ENCODE measurements at places on chromosomes 12 and 14.

- no peaks in the 10 kb centered on the region for H3K27me3 ChIP-seq
- peaks cover 9% of the 10 kb centered on the region for H3K36me3 ChIP-seq
- no peak for DNase-seq
- H3K4me1 ChIP-seq: no peaks in the 10 kb centered on the region
Observed at GRCh38 chr12:16324772-16325171, 22.7 kb upstream of the MGST1 start.

- peak overlapping the region; percentile 78 for H3K4me3 ChIP-seq
- no peaks in the 10 kb centered on the region for H3K36me3 ChIP-seq
- H3K27ac ChIP-seq: peak overlapping the region; percentile 94
- H3K27me3 ChIP-seq: no peaks in the 10 kb centered on the region
- H3K4me1 ChIP-seq: peaks cover 19% of the 10 kb centered on the region
- DNase-seq: peak; percentile 19
Observed at GRCh38 chr14:63759456-63759855, 31.6 kb upstream of the SGPP1 start.

DNA sequence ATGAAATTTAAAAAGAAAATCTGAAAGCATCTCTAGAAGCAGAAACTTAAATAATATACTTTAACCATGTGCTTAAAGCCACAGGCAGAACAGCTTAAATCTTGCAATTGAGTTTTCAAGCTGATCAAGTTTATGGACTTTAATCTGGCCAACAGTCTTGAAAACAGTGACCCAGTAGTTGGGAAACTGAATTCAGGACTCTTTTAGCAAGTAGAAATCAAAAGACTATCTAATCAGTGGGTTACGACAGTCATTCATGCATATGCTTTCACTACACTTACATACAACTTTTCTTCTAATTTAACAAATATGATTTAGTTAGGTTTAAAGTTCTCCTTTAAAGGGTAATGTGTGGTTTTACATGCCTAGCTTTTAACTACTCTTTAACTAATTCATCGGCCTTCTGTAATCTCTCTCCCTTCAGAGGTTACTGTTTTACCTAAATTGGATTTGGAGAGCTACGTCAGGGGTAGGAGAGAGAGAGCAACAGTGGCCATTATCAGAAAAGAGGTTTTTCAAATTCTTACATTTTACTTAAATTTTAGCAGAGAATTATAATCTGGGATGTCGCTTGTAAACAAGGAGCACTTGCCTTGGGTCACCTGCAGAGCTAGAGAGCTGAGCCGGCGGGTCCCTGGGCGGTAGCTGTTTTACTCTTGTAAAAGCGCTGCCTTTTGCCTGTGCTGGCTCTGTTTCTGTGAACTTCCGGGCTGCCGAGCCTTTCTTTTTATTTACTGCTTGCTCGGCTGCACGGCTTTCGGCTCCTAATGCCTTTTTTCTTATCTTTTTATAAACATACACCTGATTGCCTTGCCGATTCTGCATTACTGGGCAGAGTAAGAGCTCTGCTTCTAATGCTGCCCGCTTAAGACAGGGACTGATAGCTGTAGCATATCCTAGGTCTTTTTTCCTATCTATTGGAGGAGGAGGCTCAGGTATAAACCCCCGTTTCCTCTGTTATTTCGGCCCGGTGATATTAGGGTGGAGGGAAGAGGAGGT, 17.4 kb upstream of the LYZ start:
- H3K36me3 ChIP-seq: peaks cover 5% of the 10 kb centered on the region
- DNase-seq: peak; percentile 68
- peak overlapping the region; percentile 96 for H3K4me3 ChIP-seq
- H3K27ac ChIP-seq: peak overlapping the region; percentile 98

- H3K36me3 ChIP-seq: no peaks in the 10 kb centered on the region
- no peak for DNase-seq
- no peak overlapping the region for H3K27ac ChIP-seq
- no peaks in the 10 kb centered on the region for H3K4me1 ChIP-seq
Observed at GRCh38 chr14:32713856-32714255, 224.8 kb upstream of the NPAS3 start.

- peak overlapping the region; percentile 61 for H3K27ac ChIP-seq
- H3K4me3 ChIP-seq: no peak overlapping the region
- no peaks in the 10 kb centered on the region for H3K36me3 ChIP-seq
- peaks cover 2% of the 10 kb centered on the region for H3K27me3 ChIP-seq
Observed at GRCh38 chr12:131606218-131606901, 104.5 kb upstream of the SFSWAP start.

GRCh38 chr12:101001669-101002068, 207.1 kb downstream of the ANO4 start:
- H3K27me3 ChIP-seq: no peaks in the 10 kb centered on the region
- H3K36me3 ChIP-seq: no peaks in the 10 kb centered on the region
- H3K4me3 ChIP-seq: no peak overlapping the region
- no peak for DNase-seq
- H3K4me1 ChIP-seq: no peaks in the 10 kb centered on the region
- no peak overlapping the region for H3K27ac ChIP-seq

- no peak overlapping the region for H3K4me3 ChIP-seq
- H3K36me3 ChIP-seq: no peaks in the 10 kb centered on the region
- DNase-seq: no peak
- H3K4me1 ChIP-seq: no peaks in the 10 kb centered on the region
Observed at GRCh38 chr12:67085699-67086098, 183.5 kb upstream of the CAND1 start.

DNA sequence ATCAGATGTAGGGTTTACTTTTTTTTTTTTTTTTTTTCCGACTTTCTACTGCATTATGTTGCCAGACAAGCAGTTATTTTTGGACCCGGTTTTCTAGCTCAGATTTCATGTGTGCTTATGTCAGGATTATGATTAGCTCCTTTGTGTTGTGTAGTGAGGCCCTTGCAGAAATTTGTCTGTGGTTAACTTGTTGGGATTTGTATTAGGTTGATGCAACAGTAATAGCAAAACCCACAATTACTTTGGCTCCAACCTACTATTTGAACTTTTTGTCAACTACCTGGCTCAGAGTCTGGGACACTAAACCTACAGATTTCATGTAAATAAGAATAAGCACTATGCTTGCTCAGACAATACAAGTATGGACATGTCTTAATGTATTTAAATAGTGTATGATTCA, 44.1 kb upstream of the KCNJ8 start:
- H3K27ac ChIP-seq: no peak overlapping the region
- H3K36me3 ChIP-seq: no peaks in the 10 kb centered on the region
- no peaks in the 10 kb centered on the region for H3K4me1 ChIP-seq
- DNase-seq: no peak

- peak overlapping the region; percentile 61 for H3K4me3 ChIP-seq
- peak overlapping the region; percentile 70 for H3K27ac ChIP-seq
- H3K4me1 ChIP-seq: peaks cover 26% of the 10 kb centered on the region
- H3K36me3 ChIP-seq: peaks cover 78% of the 10 kb centered on the region
- DNase-seq: no peak
Observed at GRCh38 chr14:24436355-24437019, 6.1 kb downstream of the SDR39U1 start.

DNA sequence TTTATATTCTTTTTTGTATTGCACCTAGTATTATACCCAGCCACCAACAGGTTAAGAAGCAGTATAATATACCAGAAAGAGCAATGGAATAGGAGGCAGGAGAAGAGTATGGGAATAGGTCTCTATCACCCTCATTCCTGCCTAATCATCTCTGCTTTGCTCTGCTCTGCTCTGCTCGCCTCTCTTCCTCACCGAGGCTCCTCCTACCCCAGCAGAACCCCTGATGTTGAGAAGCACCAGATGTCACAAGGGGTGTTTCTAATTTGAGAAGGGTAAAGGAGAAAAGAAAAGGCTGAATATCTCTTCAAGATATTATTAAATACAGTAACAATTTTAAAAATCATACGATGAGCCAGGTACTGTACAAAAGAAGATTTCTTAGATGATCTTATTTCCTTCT, 89.0 kb downstream of the STON2 start:
- H3K27ac ChIP-seq: no peak overlapping the region
- H3K27me3 ChIP-seq: peaks cover 11% of the 10 kb centered on the region
- H3K36me3 ChIP-seq: no peaks in the 10 kb centered on the region

DNA sequence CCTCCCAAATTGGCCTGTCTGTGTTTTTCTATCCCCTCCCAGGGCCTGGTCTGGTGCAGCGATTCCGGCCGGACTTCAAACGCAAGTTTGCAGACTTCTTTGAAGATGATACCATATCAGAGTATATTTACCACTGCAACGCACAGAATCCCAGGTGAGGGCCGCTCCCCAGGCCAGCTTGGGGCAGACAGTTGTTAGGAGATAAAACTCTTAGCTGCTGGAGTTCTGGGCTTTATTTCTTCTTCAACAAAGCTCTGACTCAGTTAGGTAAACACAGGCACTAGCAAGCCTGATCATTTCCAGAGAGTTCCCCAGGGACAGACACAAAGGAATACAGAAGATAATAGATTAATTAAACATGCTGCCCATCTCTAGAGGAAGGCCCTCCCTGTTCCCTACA, 8.3 kb downstream of the ABHD4 start:
- no peak overlapping the region for H3K27ac ChIP-seq
- no peak overlapping the region for H3K4me3 ChIP-seq
- DNase-seq: no peak

DNA sequence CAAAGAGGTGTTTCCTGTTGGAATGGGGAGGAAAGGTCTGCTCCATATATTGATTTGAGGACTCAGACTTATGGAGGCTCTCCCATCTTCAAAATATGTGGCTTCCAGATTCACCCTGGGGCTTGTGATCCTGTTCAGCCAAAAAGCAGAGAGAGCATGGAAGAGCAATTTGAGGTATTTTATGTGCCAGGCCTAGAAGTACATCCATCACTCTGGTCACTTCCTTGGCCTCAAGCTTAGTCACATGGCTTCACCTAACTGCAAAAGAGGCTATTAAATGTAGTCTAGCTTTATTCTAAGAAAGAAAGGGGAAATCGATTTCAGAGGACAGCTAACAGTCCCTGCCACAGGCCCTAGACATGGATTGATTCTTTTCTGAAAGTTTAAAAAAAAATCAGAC, 86.2 kb downstream of the C12orf50 start:
- H3K27me3 ChIP-seq: peaks cover 3% of the 10 kb centered on the region
- no peak overlapping the region for H3K27ac ChIP-seq
- no peaks in the 10 kb centered on the region for H3K4me1 ChIP-seq

- H3K4me1 ChIP-seq: peaks cover 10% of the 10 kb centered on the region
- no peak for DNase-seq
- peak overlapping the region; percentile 44 for H3K4me3 ChIP-seq
- H3K27me3 ChIP-seq: peaks cover 8% of the 10 kb centered on the region
- no peaks in the 10 kb centered on the region for H3K36me3 ChIP-seq
- peak overlapping the region; percentile 72 for H3K27ac ChIP-seq
Observed at GRCh38 chr12:6382982-6383381, 980 bp upstream of the LTBR start.

DNA sequence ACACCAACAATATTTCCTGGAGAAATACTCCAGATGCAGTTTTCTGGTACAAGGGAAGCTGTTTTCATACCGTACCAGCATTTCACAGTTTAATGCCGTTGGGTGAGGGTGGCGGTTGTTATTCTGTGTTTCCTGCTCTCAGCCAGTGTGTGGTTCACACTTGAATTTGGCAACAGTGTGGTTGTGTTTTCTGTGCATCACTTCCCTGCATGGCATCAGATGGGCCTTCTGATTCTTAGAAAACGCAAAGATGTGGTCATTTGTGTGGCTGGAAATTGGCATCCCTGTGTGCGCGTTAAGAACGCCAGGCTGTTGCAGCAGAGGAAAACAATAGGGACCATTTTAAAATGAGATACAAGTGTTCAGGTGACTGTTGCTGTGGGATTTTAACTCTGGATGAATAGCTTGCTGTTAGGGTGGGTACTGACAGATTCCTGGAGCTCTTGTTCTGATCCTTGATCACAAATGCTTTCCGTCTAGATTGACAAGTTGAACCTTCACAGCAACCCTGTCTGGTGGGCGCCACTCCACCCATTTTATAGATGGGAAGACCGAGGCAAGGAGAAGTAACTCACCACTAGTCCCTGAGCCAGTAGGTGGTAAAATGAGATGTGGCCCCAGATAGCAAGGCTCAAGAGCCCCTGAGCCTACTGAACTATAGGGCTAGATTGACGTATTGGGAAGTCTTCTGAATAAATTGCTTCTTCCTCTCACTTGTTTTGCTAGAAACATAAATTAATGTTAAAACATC, 231.2 kb downstream of the CHST11 start:
- no peaks in the 10 kb centered on the region for H3K36me3 ChIP-seq
- no peaks in the 10 kb centered on the region for H3K27me3 ChIP-seq
- peak overlapping the region; percentile 6 for H3K4me3 ChIP-seq
- H3K27ac ChIP-seq: peak overlapping the region; percentile 87

DNA sequence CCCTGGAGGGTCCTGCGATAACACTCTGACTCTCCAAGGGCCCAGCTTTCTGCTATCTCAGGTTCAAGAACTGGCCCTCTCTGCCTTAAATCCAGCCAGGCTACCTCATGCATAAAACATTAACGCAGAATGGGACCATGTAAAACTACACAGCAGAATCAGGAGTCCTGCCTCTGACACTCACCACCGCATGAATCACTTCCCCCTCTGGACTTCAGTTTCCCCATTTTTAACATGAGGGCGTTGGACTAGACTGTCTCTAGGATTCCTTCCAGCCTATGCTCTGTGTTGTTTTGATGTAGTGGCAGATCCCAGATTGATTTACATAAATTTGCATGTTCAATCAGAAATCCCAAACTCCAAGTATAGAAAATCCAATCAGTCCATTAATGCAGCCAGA, 3.3 kb downstream of the NCKAP5L start:
- no peaks in the 10 kb centered on the region for H3K36me3 ChIP-seq
- no peak overlapping the region for H3K27ac ChIP-seq
- no peak for DNase-seq

GRCh38 chr14:68027276-68027675, 207.7 kb downstream of the RAD51B start:
- DNase-seq: no peak
- H3K27ac ChIP-seq: no peak overlapping the region
- H3K4me3 ChIP-seq: no peak overlapping the region
- no peaks in the 10 kb centered on the region for H3K27me3 ChIP-seq

DNA sequence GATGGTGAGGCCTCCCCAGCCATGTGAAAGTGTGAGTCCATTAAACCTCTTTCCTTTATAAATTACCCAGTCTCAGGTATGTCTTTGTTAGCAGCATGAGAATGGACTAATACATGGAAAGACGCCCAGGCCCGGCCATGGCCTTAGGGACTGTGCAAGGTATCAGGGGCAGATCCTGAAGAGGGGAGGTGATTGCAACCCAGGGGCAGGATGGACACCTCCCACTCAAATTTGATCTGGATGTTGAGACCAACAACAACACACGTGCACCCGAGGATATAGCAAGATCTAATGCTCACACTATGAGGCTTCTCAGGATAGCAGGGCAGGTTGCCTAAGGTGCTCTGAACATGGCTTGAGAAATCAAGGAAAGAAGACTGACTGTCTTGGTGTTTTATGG, 13.5 kb upstream of the SERPINA4 start:
- H3K4me3 ChIP-seq: no peak overlapping the region
- no peak overlapping the region for H3K27ac ChIP-seq
- peaks cover 5% of the 10 kb centered on the region for H3K36me3 ChIP-seq
- peaks cover 18% of the 10 kb centered on the region for H3K27me3 ChIP-seq
- H3K4me1 ChIP-seq: no peaks in the 10 kb centered on the region
- no peak for DNase-seq
